ENCODE measurements at places on chromosomes 13 and 19. TPM values are rescaled to one million over a fixed set of nuclear protein-coding genes. Genes with fewer than 3 reads are reported as not detected.

GRCh38 chr13:77698201-77699058 is 943 bp downstream of the SLAIN1 start:
- DNase-seq = peak; percentile 2

GRCh38 chr13:92074658-92075057 is 676.2 kb downstream of the GPC5 start:
- DNase-seq = no peak

GRCh38 chr19:44772959-44773358 is 4.7 kb upstream of the CBLC start:
- DNase-seq = no peak

The S1PR4 gene
- not detected for total RNA-seq

The TBCB gene
- 307 TPM for total RNA-seq
